ENCODE measurements at places on chromosomes 3 and 15.

DNA sequence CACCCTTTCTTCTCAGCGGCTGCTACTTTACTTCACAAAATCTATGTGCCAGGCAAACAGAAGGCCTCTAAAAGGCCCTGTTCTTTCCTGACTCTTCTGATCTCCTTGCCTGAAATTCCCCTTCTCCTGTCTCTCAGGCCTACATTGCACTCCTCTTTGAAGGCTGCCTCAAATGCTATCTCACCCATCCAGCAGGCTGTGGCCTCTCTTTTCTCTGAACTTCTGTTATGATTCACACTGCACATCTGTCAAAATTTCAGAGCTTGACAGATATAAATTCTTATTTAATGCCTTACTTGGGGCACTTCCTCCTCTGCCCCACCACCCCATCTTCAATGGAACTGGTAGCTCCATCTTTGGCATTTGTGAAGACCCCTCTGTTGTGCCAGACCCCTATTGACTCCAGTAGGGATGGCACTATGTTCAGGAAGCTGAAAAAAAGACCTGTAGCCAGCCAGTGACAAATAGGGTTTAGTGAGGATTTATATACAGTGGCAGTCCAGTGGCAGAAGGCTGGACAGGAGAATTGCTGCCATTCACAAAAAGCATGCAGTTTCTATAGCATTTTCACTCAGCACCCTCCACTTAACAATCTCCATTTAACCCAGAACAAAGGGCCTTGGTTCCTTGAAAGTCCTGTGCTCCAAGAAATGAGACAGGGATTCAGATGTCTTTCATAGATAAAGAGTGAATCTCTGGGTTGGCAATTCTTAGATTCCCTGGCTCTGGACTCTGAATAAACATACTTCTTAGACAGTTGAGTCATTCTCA lies 415.8 kb upstream of the GRM7 start:
- DNase-seq: no peak

- DNase-seq: no peak
These were observed 278.1 kb upstream of the CTNNB1 start for GRCh38 chr3:40921251-40921650.

DNA sequence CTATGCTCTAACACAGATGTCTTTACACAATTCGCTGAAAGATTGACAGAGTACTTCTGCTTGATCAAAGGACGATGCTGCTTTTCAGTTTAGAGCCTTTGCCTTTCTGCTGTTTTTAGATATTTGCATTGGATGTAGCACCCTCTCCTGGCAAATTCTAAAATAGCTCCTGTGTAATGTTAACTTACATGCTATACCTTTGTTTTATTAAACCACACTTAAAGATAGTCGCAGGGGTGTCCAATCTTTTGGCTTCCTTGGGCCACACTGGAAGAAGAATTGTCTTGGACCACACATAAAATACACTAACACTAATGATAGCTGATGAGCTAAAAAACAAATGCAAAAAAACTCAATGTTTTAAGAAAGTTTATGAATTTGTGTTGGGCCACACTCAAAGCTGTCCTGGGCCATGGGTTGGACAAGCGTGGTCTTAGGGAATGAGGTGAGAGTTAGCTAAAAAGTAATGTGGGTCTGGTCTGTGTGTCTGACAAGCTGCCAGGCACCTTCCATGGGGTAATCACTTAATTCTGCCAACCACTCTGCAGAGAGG lies 62.9 kb downstream of the ATG7 start:
- peak; percentile 48 for DNase-seq

DNA sequence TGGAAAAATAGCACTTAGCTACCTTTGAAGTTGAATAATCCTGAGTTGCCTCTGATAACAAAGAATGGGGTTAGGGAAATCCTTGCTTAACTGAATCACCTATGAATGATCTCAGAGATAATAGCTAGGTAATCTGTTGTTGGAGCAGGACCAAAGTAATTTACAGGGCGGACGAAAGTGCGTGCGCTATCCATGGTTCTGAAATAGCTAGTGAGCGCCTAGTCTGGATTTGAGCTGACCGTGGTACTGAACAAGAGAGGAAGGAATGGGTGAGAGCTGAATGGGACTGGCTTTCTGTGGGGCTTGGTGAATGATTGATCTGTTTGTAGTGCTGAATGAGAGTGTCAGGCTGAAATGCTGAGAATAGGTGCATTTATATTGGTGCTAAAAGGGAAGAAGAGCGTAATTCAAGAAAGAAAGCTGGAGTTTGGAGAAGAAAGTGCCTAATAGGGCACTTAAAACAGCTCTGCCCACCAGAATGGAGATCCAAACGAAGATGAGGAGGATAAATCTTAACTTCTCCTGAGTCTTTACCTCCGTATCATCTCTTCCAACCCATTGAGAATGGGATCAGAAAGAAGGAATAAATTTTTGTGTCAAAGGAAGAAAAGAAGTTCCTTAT lies 10.1 kb downstream of the SCN10A start:
- peak; percentile 67 for DNase-seq

GRCh38 chr3:15092686-15093085 lies 6.3 kb downstream of the RBSN start:
- DNase-seq: no peak

DNA sequence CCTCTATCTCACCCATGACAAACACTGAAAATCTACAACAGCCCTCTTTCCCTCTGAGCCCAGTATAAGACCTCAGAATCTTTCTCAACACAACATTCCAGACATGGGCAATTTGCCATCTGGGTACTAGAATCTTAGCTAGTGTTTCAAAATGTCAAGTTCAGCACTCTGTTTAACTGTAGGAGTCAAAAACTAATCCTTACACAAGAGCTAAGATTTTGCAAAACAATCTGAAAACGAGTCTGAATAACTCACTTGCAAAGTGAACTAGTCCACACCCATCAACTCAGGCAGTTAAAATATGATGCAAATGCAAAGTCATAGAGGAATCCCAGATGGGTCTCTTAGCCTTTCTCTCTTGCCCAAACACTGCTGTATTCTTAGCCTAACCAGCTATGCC lies 67.8 kb downstream of the GPR176 start:
- peak; percentile 18 for DNase-seq

DNA sequence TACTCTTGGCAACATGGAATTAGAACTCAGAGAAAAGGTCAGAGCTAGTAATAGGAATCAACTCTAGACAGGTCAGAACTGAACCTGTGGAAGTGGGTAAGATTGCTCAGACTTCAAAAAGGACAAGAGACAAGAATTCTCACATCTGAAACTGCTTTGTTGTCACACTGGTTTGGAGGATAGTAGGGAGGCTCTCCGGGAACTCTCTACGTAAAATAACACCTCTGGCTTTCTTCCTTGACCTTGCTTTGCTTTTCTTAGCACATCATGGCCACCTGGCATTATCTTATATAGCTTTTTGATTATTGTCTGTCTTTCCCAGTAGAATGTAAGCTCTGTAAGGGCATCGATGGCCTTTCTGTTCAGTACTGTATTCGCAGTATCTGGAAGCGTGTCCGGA lies 13.2 kb upstream of the NFKBIZ start:
- DNase-seq: no peak

- DNase-seq: no peak
These were observed 399.4 kb upstream of the ATP11B start for GRCh38 chr3:182393830-182394367.

GRCh38 chr3:55124371-55124770 lies 196.5 kb upstream of the LRTM1 start:
- no peak for DNase-seq

DNA sequence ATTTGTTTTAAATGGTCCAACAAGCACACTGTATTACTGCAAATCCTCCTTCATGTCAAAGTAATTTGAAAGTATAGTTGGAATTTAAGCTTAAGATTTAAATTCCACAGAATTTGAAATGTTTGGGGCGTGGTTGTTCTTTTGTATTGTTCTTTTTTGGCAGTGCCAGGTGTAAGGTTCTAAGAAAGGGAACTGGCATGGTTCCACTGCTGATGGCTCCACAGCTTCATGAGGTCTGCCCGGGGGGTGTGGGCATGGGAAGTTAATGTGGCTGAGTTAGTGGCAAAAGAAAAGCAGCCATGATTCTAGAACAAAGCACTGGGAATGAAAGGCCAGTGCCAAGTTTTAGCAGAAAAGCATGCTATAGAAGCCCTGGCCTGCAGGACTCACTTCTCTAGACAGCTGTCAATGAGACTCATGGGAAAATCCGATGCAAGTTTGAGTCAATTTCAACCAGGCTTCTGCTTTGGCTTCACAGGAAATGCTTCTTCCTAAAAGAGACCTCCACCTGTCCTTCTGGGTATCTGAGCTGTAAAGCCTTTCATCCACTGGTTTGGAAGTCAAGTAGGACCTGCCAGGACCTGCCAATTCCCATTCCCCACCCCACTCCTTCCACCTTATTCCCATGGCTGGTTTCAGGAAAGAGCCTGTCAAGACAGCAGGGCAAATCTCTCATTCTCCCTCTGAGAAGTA lies 18.9 kb downstream of the CDCP1 start:
- DNase-seq: no peak

DNA sequence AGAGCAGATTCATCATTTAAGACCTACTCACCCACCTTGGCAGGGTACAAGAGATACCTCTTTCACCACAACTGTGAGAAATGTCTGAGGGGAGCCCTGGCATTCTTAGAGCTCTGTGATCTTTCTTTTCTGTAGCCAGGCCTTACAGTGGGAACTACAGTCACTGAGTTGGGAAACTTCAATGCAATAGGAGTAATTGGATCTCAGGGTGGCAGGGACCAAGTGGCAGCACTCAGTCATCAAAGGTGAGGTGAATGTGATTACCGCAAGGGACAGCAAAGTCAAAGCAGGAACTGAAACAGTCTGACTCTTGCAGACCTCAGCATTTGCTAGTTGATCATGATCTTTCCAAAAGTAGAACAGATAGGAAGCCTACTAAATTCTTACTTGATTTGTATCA lies 7.2 kb upstream of the MCF2L2 start:
- DNase-seq: peak; percentile 38

- no peak for DNase-seq
These were observed 667.1 kb downstream of the NAALADL2 start for GRCh38 chr3:175526191-175526590.

DNA sequence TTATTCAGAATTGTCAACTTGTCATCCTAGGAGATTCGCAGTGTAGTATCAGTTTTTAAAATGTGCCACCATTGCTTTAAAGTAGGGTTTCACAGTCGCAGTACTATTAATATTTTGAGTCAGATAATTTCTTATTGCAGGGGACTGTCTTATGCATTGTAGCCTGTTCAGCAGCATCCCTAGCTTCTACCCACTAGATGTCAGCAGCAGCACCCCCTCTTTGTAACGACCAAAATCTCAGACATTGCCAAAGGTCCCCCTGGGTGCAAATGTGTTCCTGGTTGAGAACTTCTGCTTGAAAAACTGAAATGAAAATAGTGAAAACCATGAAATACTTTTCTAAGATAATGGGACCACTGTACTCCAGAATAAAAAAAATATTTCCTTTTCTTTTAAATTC lies 474.8 kb downstream of the CNTN3 start:
- DNase-seq: no peak

DNA sequence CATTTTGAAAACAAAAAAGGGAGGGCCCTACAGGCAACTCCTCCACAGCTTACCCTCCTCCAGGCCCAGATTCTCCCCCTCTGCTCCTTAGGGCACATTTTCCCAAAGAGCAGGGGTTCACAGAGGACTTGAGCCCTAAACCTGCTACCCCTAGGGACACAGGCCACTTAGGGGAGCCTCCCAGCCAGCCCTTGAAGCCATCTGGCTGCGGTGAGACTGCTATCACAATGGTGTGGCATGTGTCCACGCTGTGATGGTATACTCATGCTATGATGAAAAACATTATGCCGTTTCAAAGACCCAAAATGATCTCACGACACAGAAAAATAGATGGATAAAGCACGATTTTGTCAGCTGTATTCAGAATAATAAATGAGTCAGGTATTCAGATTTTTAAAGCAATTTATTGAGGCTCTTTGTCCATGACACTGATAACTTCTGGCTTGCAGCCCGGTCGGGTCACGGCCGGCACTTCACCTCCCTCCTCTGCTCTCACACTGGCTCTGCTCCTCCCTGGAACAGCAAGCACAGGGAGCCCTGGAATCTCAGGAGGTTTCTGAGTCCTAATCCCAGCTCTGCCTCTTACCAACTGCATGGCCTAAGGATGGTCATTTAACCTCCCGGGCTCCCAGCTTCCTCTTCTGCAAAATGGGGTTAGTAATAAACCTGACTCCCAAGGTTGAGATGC lies 115.3 kb downstream of the MEGF11 start:
- no peak for DNase-seq

DNA sequence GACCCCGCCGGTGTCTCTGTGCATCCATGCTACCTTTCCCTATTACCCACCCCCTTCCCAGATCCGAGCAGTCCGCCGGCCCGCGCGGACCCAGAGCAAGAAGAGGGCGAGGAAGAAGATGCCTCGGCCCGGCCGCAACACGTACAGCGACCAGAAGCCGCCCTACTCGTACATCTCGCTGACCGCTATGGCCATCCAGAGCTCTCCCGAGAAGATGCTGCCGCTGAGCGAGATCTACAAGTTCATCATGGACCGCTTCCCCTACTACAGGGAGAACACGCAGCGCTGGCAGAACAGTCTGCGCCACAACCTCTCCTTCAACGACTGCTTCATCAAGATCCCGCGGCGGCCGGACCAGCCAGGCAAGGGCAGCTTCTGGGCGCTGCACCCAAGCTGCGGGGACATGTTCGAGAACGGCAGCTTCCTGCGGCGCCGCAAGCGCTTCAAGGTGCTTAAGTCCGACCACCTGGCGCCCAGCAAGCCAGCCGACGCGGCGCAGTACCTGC lies 788 bp downstream of the FOXB1 start:
- DNase-seq: peak; percentile 46

DNA sequence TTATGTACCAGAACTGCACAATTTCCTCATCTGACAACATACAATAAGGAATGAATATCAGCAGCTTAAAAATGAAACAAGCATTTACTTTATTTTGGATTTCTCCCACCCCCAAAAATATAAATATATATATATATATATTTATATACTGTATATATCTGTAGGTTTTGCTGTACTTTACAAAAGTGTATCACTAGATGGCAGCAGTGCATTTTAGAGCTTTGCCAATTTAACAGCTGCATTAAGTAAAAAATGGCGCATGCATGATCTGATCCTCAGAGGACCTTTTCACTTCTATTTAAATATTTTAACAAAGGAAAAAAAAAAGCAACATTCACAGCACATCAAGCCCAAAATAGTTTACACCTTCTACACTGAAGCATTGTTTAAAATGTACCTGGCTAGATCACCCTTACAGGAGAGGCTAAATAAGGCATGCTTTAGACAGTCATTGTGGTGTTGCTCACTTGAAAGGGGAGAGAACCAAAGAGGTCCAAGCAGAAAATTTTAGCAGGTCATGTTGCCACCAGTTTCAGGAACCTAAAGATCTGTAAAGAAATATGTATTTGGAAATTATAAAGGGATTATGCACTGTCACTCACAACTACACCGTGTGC lies 72.6 kb downstream of the NPTN start:
- DNase-seq: peak; percentile 79

Measured in suppressor macrophage (primary cell).